Stimulated activated CD4-positive, alpha-beta T cell treated with anti-CD3 and anti-CD28 coated beads, TNF-alpha, amount 100 ng/mL, for 1 hour (primary cell): ENCODE measurements at places on chromosomes 7 and 10.

DNA sequence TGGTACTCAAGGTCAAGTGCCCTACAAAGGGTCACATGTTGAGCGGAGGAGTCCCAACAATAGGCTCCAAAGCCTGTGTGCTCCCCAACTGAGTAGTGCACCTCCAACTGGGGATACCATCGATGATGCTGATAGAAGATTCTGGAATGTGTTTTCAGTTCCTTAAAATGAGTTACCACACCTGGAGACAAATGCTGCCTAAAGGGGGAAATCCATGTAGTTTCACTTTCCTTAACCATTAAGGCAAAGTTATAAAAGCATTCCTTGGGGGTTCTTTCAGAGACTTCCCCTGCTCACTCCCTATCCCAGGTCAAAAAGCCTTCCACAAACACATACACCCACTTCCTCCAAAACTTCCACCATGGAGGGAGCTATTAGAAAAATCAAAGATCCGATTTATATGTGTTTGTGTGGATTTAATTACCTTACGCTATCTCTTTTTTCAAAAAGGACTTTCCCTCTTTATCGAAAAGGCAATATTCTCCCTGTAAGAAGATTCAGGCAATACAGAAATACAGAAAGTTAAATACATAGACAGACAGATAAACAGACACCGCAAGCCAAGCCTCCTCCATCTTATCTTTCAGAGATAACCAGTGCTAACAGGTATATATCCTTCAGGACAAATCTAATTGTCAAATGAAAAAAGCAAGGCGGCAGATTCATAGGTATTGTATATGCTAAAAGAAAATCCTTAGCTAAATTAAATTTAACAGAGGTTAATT is 135.9 kb upstream of the ASAH2 start:
- DNase-seq: no peak

GRCh38 chr10:99758211-99758891 is 24.1 kb upstream of the ABCC2 start:
- DNase-seq: no peak

GRCh38 chr7:15143936-15144335 is 241.4 kb upstream of the DGKB start:
- DNase-seq: no peak

DNA sequence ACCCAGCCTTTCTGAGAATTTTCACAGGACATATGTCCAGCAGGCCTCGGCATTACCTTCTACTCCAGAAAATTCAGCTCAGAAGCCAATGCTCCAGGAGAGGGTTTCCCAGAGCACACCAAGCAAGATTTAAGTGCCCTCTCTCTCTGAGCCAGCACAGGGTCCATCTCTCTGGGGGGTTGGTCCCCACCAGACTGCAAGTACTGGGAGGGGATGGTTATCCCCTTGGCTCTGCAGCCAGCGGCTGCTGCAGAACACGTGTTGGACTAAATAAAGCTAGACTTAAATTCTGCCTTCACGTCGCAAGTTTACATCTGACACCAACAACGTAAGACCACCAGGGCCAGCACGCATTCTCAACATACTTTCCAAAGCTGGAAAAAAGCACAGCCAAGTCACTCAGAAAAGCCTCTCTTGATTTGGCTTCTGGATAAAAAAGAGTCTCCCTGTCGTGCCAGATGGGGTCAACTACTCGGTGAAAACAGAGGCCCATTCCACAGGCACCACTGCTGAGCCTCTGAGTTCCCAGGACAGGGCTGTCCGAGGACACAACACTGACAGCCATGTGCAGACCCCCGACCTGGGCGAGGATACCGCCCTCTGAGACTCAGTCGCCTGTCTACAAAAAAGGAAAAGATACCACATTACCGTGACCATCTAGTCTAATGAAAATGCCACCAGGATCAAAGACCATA is 77.3 kb downstream of the CTBP2 start:
- no peak for DNase-seq

DNA sequence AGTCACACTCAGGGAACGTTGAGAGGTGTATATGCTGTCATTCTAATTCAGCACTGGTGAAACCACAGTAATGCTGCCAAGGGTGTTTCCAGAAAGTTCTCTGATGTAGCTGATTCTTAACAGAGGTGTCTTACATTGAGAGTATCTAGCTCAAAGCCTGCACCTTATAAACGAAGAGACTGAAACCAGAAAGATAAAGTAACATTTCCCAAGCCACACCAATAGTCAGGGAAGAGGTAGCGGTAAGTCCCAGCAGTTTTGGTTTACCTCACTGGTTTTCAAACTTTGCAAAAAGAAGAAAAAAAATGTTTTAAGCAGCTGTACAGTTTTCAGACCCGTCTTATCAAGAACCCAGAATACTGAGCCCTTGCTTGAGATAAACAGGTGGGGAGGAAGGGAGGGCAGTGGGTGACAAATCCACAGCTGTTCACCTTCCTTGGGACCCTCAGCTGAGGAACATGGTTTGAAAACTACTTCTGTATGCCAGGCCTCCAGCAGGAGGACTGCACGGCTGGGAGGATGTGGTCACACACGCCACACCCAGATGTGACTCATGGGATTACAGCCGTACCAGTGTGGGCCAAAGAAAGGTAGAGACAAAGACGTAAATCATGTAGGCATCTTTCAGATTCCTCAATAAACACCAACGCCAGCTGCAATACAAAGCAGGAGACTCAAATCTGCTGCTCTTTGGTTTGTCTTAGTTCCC is 63.9 kb upstream of the GSDME start:
- DNase-seq: peak; percentile 62

GRCh38 chr7:83118347-83119025 is 44.2 kb downstream of the PCLO start:
- DNase-seq: no peak

DNA sequence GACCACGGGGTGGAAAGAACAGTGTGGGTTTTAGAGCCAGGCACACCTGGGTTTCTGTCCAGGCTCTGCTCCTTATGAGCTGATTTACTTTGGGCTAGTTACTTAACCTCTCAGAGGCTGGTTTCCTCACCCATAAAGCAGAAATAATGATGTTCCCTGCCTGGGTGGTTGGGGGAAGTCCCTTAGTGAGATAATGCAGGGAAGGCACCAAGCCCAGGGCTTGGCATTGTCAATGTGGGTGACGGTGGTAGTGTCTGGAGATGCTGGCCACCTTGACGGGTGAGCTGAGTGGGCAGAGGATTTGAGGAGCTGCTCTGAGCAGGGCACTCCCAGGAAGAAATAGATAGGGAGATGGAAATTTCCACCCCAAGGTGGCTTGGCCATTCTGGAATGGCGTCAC is 65.2 kb downstream of the SH2D4B start:
- no peak for DNase-seq

GRCh38 chr10:63236113-63236935 is 103.2 kb downstream of the NRBF2 start:
- DNase-seq: no peak

DNA sequence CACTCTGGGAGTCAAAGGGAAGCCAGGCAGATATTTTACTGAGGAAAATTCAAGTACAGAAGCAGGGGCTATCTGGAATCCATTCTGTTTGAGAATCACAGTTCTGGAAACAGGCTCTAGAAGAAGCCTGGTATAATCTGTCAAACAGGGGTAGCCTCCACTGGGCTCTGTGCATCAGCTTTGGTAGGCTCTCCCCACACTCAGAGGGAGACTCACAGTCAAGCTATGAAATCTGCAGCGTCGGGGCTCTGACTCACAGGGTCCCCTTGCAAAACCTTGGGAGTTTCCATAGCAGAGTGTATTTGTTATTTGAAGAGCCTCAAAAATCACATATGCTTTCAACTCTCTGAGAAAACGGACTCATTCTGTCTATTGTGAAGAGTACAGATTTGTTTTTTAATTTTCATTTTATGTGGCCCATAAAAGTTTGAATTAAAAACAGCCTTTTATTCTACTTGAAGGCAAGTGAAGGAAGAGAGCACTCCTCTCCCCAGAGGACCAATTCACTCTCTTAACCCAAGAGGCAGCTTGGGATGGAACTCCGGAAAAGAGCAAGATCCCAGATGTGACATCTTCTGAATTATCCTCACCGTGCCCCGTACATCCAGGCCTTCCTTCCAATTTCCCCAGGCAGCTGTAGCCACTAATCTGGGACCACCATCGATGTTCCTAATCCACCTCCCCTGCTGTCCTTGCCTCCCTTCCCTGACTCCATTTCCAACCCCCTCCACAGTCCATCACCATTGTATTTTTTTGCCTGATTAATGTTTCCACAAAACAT is 590.9 kb upstream of the MGMT start:
- no peak for DNase-seq

DNA sequence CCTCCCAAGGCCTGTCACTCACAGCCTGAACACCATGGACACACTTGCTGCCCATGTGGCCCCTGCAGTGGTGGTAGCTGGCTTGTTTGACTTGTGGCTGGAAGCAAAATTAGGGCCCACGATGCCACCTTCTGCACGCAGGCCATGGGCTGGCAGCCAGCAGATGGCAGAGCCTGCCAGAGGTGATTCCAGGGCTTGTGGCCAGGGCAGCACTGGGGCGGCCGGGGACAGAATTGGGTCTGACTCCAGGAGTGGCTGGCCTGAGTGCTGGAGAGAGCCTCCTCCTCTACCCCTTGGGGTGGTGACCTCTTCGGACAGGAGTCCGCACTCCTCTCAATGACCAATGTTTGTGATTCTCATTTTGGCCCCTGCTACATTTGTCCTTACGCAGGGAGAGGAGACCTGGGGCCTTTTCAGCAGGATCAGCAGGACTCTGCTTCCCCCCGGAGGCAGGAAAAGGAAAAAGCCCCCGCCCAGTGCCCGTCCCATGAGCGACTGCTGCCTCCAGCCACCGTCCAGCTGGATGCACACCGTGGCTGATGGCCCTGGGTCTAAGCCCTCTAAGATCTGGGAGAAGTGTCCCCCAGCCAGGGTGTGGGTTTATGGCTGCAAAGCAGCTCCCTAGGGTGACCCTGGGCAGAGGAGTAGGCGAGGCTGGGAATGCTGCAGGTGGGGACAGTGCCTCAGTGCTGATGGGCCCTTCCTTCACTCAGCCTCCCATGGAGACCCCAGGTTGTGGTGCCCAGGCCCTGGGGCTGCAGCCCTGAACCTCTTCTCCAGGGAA is 26.5 kb downstream of the DNAJB12 start:
- no peak for DNase-seq

- no peak for DNase-seq
Measured at GRCh38 chr7:4849390-4849789, 12.4 kb downstream of the PAPOLB start.

- no peak for DNase-seq
Measured at GRCh38 chr7:71517940-71518699, 386.2 kb downstream of the GALNT17 start.

- DNase-seq: no peak
Measured at GRCh38 chr7:125927556-125927955, 997.9 kb upstream of the POT1 start.

DNA sequence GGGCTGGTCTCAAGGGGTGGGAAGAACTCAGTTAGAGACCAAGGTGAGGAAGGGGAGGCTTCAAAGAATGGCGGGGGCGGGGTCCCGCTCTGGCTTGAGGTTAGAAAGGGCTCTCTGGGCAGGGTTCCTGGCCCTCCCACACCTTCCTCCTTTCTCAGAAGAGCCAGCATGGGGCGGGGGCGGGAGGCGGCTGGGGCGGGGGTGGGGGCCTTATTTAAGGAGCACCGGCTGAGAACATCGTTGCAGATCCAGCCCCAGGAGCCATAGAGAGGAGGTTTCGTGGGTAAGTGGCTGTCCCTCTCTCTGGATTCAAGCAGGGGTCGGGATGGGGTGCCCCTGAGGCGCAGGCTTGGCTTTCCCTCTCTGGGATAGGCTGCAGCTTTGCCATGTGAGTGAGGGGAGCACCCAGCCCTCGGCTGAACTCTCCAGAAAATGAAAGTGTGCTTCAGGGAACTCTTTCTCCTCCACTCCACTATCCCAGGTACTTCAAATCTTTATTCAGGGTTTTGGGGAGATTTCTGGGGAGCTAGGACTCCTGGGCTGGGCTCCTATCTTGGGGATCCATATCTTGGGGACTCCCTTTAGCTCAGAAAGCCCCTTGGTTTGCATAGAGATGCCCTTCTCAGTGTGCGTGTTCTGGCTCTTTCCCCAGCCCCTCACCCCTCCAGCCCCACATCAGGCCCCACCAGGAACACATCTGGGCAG is 3.3 kb upstream of the CUEDC2 start:
- DNase-seq: no peak

DNA sequence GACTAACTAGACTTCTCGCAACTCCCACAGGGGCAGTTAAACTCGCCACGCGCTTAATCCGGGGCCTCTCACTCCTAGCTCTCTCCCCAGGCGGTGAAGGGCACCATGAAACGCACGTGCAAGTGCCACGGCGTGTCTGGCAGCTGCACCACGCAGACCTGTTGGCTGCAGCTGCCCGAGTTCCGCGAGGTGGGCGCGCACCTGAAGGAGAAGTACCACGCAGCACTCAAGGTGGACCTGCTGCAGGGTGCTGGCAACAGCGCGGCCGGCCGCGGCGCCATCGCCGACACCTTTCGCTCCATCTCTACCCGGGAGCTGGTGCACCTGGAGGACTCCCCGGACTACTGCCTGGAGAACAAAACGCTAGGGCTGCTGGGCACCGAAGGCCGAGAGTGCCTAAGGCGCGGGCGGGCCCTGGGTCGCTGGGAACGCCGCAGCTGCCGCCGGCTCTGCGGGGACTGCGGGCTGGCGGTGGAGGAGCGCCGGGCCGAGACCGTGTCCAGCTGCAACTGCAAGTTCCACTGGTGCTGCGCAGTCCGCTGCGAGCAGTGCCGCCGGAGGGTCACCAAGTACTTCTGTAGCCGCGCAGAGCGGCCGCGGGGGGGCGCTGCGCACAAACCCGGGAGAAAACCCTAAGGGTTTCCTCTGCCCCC is 19.5 kb downstream of the WNT8B start:
- peak; percentile 11 for DNase-seq

- no peak for DNase-seq
Measured at GRCh38 chr10:49300140-49300974, 1.4 kb downstream of the C10orf71 start.

GRCh38 chr10:100391163-100392002 is 44.4 kb downstream of the SCD start:
- DNase-seq: no peak

DNA sequence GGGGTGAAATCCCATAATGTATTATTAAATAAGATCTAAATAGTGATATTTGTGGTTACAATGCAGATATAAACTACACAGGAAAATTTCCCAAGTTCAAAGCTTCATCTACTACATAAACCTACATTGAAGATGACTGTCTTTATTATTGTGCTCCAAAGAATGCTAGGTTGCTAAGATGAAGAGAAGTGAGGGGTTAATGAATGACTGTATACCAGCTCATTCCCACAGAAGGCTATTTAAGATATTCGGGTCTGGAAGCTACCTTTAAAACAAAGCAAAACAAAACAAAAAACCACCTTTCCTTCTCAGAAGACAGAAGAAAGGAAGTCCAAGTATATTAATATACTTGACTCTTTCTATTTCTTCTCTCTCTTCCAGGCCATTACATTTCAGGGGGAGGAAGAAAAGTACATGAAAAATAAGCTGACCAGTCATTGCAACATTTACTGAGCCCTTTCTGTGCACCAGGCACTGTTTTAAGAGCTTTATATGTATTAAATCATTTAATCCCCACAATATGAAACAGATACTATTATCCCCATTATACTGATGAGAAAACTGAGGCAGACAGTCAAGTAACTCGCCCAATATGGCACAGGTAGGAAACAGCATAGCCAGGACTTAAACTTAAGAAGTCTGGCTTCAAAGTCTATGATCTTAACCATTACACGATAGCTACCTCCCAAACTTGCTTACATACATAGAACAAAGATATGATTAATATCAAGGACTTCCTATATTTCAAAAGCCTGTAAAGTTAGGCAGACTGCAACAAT is 48.1 kb downstream of the TNPO3 start:
- no peak for DNase-seq
